ENCODE measurements at places on chromosomes 6 and 20.

DNA sequence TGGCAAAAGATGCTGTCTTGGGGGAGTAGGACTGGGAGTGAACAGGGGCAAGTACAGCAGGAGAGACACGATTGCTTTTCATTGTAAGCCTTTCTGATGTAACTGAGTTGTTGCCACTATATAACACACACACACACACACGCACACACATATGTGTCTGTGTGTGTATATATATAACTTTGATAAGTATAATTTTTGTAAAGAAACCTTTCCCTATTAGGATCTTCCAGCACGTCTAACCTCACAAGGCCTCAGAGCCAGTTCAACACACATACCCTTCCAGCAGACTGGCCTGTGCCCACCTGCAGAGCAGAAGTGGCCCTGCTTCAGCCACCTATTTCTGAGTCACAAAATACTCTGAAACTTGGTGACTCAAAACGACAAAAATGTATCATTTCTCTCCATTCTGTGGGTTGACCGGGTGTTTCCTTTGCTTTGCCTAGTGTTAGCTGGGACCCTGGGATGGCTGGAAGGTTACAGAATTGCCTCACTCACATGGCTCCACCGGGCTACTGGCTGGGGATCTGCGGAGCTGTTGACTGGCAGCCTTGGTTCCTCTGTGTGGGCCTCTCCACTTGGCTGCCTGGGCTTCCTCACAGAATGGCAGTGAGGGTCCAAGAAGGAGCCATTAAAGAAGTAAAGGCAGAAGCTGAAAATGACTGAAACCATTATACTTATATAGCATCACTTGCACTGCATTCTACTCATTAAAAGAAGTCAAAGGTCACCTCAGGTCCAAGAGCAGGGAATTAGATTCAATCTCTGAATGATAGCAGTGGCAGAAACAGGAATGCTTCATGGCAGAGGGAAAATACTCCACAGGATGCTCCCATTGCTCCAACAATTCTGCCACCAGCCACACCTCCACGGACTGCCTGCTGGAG is 126.4 kb downstream of the BANF2 start:
- DNase-seq = no peak

- no peak for DNase-seq
These were observed 7.6 kb upstream of the EMILIN3 start for GRCh38 chr20:41373931-41374920.

GRCh38 chr6:138454981-138455706 is 44.1 kb downstream of the NHSL1 start:
- DNase-seq = no peak

GRCh38 chr6:35089935-35090505 is 51.1 kb downstream of the TCP11 start:
- DNase-seq = no peak

DNA sequence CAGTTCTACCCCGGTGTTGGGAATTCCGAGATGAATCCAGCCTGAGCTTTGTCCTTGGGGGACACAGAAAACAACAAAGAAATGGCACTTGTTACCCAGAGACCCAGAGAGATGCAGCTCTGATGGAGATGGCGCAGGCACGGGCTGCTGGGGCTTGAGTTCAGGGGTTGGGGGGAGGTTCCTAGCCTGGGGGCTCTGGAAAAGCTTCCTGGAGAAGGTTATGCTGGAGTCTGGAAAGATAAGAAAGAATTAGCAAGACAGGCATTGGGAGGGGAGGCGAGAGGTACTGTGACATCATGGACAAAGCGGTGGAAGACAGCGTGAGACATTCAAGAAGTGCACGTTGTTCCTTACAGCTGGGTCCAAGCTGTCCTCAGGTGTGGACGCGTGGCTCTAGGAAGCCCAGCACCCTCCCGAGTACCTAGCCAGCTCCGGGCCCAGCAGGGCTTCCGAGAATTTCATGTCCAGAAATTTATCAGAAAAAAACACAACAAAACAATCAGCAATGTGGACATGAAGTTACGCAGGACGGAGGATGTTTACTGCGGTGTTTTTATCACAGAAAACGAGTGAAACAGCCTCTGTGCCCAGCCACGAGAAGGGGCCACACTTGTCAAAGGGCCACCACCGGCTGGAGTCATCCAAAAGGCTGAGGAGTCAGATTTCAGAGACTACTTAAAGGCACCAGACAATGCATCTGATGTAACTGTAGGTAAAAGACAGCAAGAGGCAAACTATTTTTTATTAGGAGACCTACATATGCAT is 39.5 kb downstream of the C20orf203 start:
- DNase-seq = no peak

- DNase-seq = peak; percentile 80
These were observed 606 bp upstream of the ULBP1 start for GRCh38 chr6:149963212-149963461.

- DNase-seq = no peak
These were observed 49.6 kb upstream of the RNF146 start for GRCh38 chr6:127216810-127217789.

Data from NCI-H2227 treated with DMSO at 0.1 percent for 48 hours (cell line).